ENCODE measurements at places on chromosomes 16 and 17.

- DNase-seq = no peak
Observed at GRCh38 chr17:81519284-81520020, 6.9 kb upstream of the ACTG1 start.

DNA sequence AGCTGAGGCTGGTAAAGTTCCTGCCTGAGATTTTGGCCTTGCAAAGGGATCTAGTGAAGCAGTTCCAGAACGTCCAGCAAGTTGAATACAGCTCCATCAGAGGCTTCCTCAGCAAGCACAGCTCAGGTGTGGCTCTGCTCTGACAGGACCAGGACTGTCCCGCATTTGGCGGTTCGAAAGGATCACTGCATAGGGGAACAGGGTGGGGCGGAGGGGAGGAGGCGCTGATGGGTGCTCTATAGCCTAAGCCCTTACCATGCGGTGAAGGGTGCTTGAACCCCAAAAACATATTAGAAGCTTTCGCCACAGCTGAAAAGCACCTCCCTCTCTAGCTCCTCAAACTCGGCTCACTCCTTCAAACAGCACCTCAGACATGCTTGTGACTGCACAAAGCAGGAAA, 29.9 kb upstream of the ENDOV start:
- no peak for DNase-seq

- DNase-seq = no peak
Observed at GRCh38 chr16:69672998-69673713, 53.2 kb downstream of the NQO1 start.

DNA sequence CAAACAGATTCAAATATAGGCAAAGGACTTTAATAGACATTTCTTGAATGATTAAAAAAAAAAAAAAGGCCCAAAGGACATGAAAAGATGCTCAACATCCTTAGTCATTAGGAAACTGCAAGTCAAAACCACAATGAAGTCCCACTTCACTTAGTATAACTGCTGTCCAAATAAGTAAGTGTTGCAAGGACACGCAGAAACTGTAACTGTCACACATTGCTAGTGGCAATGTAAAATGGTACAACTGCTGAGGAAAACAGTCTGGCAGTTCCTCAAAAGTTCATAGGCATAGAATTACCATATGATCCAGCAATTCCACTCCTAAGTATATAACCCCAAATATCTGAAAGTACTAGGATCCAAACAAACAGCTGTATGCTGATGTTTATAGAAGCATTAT, 112.7 kb downstream of the BRIP1 start:
- no peak for DNase-seq

DNA sequence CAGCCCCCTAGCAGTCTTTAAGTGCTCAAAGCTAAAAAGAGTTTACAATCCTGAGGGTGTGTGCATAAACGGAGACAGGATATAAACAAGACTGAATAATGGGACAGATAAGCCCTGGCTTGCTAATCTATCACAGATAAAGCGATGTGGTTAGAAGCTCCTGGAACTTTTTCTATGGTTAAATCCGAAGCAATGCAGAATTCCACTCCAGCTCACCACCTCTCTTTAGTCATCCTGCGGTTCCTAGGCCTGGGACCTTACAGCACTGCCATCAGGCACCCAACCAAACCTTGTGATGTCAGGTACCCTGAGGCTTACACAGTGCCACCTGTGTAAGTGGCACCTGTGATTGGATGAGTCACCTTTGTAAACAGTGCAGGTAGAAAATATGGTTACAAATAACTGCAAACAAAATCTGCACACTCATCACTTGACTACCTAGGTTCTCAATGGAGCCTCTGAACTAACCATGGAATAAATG, 31.5 kb upstream of the B4GALNT2 start:
- DNase-seq = no peak

DNA sequence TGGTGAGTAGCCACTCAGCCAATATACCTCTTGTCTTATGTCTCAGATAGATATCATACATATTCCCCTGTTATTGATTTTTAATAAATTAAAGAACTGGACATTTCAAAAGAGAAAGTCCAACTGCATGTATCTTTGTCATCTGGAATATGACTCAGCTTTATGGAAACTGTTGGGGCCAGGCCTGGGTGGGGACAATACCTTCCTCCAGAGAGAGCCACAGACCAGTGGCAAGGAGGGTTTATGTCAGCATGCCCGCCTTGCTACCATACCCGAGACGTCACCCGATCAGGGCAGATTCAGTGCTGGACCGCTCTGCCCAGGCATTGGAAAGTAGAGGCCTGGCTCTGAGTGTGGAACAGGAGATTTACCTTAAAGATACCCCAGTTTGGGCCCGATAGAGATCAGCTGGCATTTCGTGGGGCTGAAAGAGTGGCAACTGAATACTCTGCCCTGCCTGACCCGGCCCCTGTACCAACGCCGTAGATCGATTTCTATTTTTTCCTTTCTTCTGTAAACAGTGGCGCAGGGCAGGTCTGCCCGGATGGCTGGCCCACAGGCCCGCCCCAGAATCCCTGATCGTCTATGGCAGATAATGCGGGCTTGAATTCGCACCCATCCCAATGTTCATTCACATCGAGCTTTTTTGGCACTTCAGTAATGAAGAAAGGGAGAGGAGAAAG, 158.6 kb downstream of the SALL1 start:
- DNase-seq = no peak

DNA sequence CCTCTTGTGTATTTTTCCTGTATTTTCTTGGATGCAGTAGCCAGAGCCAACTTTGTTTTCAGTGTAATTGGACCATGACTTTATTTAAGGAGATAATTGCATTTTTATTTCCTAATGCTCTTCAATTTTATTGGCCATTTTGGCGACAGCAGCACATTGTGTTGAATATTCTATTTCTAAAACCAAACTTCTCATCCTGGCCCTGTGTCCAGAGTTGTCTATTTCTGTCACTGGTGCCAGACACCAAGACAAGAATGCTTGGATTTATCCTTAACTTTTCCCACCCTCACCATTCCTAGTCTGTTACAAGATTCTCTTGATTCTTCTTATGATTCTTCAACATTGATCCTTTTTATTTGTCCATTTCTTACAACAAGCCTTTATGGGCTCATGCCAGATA, 37.1 kb downstream of the ARHGAP44 start:
- DNase-seq = no peak

DNA sequence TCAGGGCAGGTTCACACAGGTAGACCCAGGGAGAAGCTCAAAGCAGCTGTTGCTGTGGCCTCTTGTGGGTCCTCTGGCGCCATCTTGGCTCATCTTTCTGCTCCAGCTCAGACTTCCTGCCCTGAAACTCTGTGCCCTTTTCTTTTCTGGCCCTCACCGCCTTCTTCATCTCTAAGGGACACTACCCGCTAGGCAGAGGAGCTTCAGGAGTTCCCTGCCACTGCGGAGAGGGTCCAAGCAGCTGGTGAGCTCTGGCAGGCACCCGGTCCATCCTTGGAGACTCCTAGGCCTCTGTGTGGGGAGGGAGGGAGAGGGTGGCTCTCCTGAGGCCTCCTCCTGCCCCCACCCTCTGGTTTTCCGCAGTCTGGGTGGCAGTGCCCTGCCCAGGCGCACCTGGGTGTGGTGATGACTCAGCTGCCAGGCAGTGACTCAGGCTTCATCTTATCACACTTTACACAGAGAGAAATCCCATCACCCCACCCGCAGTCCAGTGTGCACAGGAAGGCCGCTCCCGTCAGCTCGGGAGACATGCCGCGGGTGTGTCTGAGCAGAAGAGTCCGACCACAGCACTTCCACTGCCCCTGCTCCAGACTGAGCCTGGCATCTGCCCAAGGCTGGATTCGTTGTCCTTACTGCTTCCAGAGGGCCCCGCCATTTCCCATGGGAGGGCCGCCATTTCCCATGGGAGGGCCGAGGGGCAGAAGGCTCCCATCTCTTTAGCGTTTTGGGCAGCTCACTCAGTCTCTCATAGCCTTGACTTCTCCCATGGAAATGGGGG, 7.3 kb downstream of the NT5C start:
- peak; percentile 32 for DNase-seq

- no peak for DNase-seq
Observed at GRCh38 chr17:32912218-32912897, 15.6 kb upstream of the TMEM98 start.

- no peak for DNase-seq
Observed at GRCh38 chr16:3712861-3713372, 4.4 kb downstream of the TRAP1 start.

DNA sequence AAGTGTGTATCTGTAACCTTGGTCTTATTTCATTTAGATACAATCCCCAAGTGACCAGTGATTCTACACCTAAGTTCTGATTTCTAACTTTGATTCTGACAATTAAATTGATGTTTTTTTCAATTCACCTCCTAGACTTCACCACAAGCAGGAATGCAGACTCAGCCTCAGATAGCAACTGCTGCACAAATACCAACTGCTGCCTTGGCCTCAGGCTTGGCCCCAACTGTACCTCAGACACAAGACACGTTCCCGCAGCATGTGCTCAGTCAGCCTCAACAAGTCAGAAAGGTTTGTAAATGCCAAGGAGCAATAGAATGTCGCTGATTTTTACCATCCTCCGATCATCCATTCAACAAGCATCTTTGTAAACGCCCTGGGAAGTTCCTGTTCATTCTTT, 177.7 kb downstream of the MRTFB start:
- no peak for DNase-seq

DNA sequence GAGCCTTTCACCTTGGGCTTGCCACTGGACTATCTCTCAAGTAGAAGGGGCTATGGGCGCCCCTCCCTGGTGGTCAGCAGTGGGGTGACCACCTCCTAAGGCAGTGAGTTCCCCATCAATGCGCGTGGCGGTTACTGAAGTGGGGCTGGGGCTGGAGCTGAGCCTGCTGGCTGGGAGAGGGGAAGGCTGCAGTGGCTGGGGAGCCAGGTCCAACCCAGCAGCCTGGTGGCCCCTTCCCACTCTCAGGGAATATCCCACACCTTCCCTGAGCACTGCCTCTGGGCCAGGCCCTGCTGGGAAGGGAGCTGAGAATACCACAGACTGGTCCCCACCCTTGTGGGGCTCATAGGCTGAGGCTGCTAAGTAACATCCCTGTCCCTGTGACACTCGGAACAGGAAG, 19.8 kb upstream of the MPRIP start:
- DNase-seq = no peak

DNA sequence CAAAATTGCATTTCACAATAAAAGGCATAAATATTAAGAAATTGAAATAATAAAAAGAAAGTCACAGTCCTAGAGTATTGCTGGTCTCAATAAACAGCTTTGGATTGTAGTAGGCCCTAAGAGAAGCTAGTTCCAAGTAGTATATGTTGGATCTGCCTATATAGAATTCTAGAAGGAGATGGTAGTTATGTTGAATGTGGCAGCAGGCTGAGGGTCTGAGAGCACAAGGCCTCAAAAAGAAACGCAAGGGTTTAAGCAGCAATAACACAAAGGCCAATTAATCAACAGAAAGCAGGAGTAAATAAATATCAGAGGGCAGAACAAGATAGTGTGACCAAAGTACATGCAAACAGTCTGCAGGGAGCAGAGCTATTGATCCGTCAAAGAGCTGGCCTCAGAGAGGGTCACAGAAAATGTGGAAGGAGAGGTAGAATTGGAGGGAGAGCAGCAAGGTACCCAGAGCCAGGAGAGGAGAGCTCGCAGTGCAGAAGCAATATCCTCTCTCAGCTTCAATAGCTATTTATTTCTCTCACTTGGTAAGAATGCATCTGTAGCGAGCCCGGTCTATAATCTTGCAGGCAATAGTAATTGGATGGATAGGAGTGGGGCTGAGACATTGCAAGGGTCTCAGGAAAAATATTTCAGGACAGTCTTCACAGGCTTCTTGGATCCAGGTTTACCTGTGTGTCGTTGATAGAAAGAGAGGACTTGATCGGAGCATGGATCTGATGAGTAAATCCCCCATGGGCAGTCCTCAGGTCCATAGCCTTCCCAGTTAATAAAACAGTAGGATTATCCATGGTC, 25.1 kb upstream of the MED13 start:
- DNase-seq = no peak

DNA sequence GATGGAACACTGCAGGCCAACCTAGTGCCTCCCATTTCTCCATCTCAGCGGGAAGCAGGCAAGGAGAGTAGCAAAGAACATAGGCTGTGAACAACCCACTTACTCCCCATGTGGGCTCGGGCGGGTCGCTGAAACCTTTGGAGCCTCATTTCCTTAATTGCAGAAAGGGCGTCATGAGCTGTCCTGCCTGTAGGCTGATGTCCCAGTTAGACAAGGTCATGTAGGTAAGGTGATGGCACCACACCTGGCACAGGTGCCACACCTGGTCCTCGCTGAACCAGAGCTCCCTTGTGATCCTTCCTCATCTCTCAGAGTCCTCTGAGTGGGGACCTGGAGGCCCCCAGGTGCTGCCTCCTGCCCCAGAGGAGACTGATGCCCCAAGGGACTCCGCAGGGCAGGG, 22.9 kb downstream of the ABCC3 start:
- no peak for DNase-seq

- no peak for DNase-seq
Observed at GRCh38 chr17:7107012-7107754, 7.4 kb downstream of the ASGR2 start.

DNA sequence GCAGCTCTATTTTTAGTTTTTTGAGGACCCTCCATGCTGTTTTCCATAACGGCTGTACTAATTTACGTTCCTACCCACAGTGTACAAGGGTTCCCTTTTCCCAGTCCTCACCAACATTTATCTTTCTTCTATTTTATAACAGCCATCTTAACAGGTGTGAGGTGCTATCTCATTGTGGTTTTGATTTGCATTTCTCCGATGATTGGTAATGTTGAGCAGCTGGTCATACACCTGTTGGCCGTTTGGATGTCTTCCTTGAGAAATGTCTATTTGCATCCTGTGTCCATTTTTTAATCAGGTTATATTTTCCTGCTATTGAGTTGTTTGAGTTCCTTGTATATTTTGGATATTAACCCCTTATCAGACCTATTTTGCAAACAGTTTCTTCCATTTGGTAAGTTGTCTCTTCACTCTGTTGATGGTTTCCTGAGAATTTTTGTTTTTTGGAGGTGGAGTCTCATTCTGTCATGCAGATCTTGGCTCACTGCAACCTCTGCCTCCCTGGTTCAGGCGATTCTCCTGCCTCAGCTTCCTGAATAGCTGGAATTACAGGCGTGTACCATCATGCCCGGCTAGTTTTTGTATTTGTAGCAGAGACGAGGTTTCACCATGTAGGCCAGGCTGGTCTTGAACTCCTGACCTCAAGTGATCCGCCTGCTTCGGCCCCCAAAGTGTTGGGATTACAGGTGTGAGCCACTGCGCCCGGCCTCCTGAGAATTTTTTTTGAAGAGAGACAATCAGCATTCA, 279.6 kb downstream of the SNX29 start:
- DNase-seq = no peak

DNA sequence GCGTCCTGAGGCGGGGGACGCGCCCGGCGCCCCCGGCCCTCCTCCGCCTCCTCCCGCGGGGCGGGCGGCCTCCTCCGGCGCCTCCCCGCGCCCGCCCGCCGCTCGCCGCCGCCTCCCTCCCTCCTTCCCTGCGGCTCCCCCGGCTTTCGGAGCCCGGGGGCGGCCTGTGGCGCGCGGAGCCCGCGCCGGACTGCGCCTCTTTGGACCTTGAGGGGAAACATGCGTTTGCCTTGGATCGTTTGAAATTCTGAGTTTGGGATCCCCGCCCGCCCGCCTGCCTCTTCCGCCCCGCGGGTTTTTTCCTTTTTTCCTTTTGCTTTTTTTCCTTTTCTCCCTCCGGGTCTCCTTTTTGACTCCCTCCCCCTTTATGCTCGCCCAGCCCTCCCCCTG, 390 bp downstream of the ZNRF1 start:
- no peak for DNase-seq

All from stimulated activated CD4-positive, alpha-beta T cell treated with anti-CD3 and anti-CD28 coated beads, Interleukin-1b, Interleukin-23, amount 100 ng/mL, for 1 hour (primary cell).